Trophoblast cell (in vitro differentiated cells and primary cell): ENCODE measurements at places on chromosomes 1 and 21.

DNA sequence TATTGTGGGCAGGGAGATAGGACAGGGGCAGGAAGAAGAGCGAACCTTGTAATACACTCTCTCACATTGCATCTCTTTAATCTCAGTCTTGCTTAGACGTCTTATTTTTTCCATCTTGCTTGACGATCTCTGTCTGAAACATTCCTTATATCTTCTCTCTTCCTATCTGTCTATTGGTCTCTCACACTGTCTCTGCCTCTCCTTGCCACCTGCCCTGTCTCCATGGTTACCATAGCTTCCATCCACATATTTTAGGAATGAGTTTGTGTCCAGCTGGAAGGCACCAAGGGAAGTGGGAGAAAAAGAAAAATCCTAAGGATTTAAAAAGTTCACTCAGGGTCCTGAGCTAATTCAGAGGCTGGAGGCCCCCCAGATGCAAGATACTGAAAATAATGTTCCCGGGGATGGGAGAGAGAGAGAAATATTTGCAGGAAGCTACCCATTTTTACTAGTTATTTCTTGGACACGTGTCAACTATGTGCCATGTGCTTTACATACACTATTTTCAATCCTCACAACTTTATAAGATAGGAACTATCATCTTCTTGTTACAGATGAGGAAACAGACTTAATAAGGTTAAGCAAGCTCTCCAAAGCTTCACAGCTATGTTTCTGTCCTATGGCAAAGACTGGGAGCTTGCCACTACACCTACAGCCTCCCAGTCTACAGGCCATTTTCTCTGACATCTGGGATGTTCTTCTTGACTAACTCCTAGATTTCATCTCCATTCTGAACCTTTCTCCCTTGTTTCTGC is 933 bp downstream of the ANKRD34A start:
- no peak overlapping the region for H3K4me3 ChIP-seq
- no peaks in the 10 kb centered on the region for H3K36me3 ChIP-seq
- no peak overlapping the region for H3K27ac ChIP-seq
- peaks cover 36% of the 10 kb centered on the region for H3K27me3 ChIP-seq
- DNase-seq, result peak; percentile 49

DNA sequence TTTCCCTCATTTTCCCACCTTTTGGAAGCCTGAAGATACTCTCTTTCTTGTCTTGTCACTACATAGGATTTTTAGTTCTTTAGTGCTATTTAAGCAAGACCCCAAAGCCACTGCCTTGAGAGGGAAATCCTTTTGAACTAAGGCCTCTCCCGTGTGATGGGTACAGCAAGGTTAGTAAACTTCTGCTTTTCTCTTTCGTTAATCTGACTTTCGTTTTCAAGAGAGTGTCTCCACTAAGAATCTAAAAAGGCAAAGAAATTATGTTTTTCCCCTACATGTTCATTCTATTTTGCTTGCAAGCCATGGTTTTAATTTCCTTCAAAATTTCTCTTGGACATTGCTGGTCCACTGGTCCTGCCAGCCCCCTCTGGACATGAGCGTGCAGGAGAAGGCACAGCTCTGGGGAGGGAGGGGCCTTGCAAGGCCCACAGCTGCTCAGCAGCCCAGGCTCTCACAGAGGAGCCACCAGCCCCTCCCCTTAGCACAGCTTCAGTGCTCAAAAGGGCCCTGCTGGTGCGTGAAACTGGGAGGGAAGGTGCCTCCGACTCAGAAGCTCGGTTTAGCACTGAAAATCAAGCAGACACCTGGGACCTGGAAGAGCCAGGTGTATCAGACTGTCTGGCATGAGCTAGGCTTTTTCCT is 210.9 kb upstream of the GALNT2 start:
- H3K36me3 ChIP-seq, result no peaks in the 10 kb centered on the region
- no peak overlapping the region for H3K27ac ChIP-seq
- DNase-seq, result no peak
- no peak overlapping the region for H3K4me3 ChIP-seq
- no peaks in the 10 kb centered on the region for H3K27me3 ChIP-seq

DNA sequence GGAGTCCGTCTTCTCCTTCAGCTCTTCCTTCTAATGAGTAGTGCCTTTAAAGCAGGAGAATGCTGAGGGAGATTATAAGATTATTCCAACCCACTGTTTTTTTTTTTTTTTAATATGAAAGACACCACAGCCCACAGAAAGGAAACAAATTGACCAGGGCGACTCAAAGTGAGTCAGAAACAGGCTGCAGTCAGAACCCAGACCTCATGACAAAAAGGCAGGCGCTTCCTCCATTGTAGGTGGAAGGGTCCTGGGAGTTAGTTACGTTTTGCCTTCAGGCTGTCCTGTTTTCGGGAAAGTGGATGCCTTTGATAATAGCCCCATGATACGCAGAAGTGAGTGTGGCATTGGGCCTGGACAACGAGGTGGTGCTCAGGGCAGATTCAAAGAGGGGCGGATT is 21.0 kb downstream of the PLXNA2 start:
- H3K27ac ChIP-seq, result peak overlapping the region; percentile 67
- no peaks in the 10 kb centered on the region for H3K27me3 ChIP-seq
- peaks cover 49% of the 10 kb centered on the region for H3K4me1 ChIP-seq

- peaks cover 8% of the 10 kb centered on the region for H3K27me3 ChIP-seq
- DNase-seq, result no peak
- H3K4me1 ChIP-seq, result peaks cover 5% of the 10 kb centered on the region
- H3K36me3 ChIP-seq, result peaks cover 16% of the 10 kb centered on the region
- H3K4me3 ChIP-seq, result peak overlapping the region; percentile 80
- H3K27ac ChIP-seq, result no peak overlapping the region
Observed at GRCh38 chr1:29121516-29121935, 2.2 kb downstream of the TMEM200B start.

DNA sequence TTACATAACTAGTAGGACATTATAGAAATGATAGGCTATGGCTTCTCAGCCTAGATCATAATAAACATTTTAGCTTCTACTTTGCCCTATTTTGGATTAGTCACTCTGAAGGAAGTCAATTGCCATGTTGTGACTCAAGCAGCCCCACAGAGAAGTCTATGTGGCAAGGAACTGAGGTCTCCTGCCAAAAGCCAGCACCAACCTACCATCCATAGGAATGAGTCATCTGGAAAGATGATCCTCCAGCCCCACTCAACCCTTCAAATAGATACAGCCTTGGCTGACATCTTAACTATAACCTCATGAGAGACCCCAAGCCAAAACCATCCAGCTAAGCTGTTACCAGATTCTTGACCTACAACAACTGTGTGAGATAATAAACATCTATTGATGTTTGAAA is 76.3 kb upstream of the BEND5 start:
- no peak overlapping the region for H3K27ac ChIP-seq
- no peaks in the 10 kb centered on the region for H3K36me3 ChIP-seq
- DNase-seq, result peak; percentile 3
- H3K27me3 ChIP-seq, result no peaks in the 10 kb centered on the region
- H3K4me3 ChIP-seq, result no peak overlapping the region

- peaks cover 6% of the 10 kb centered on the region for H3K4me1 ChIP-seq
- H3K36me3 ChIP-seq, result no peaks in the 10 kb centered on the region
- H3K4me3 ChIP-seq, result no peak overlapping the region
- no peak overlapping the region for H3K27ac ChIP-seq
Observed at GRCh38 chr1:221965252-221965651, 223.4 kb upstream of the DUSP10 start.

DNA sequence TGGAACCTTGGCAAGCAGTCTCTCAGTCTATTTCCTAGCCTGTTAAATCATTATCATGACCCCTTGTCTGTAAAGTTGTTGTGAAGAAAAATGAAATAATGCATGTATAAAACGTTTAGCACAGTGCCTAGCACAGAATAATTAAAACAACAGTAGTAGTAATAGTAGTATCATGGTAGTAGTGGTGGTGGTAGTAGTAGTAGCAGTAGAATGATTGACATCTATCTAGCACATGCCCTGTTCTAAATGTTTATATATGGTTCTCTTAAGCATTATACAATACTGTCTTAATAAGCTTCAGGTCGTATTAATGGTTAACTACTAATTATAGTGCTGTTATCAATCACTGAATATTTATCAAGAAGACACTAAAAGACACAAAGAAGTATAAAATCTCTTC is 46.7 kb downstream of the GPR3 start:
- H3K36me3 ChIP-seq, result no peaks in the 10 kb centered on the region
- H3K4me3 ChIP-seq, result no peak overlapping the region
- no peaks in the 10 kb centered on the region for H3K27me3 ChIP-seq
- no peak for DNase-seq
- peaks cover 5% of the 10 kb centered on the region for H3K4me1 ChIP-seq

DNA sequence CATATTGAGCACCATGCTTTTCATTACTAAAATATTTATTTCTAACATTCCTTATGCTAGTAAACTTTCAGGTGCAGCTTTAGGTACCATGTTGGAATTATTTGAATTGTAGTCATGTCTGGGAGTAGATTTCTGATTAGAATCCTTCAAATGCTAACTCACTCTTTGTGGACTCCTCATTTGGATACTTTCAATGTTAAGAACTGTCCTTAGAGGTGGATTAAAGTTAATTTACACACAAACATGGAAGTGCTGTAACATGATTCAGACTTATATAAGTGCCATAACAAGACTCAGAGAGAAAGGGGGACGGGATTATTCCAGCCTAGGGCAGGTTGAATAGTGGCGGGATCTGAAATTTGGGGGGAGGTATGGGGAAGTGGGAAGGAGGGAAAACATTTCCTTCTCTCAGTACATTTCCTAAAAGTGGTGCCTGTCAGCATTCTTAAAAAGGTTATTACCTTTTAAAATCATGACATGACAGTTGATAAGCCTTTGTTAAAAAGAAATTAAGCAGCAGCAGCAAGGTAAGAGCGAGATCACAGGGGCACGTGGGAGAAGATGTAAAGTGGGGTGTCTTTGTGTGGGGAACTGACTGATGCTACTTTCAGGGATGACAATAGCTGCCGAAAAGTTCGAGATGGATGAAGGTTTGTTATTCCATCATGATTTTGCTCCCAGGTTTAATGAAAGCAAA is 44.4 kb downstream of the HHAT start:
- no peak for DNase-seq
- no peaks in the 10 kb centered on the region for H3K4me1 ChIP-seq
- no peak overlapping the region for H3K27ac ChIP-seq
- no peaks in the 10 kb centered on the region for H3K27me3 ChIP-seq
- no peaks in the 10 kb centered on the region for H3K36me3 ChIP-seq
- H3K4me3 ChIP-seq, result no peak overlapping the region

DNA sequence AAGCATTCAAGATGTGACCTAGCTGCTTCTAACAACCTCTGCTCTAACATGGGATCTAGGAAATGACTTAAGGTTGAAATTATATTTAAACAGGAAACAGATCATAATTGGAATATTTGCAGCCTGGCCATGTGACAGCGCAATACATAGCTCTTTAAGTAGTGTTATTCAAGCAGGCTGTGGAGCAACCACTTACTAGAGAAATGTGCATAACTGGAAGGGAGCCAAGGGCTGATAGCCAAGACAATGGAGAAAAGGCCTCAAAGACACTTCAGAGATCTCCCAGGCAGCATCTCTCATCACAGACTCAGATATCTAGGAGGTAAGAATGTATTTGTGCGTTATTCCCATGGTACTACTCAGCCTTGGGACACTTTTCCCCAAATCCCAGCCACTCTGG is 823.0 kb upstream of the PRMT6 start:
- H3K4me3 ChIP-seq, result no peak overlapping the region
- H3K4me1 ChIP-seq, result no peaks in the 10 kb centered on the region
- no peak overlapping the region for H3K27ac ChIP-seq
- no peaks in the 10 kb centered on the region for H3K36me3 ChIP-seq

DNA sequence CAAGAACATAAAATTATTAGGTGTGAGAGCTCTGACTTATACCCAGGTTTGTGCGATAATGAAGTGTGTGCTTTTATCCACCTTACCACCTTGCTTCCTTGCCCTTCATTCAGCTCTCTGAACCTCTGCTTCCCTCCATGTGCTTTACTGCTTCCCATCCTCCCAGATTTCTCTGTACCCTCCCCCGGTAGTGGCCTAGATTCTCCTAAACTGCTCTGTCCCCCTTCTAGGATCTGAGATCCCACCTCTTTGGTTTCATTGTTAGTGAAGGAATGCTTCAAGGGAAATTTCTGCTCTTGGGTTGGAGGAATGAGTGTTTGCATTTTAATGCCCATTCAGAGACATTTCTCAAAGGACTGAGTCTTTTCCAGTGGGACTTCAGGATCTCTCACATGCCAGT is 159.5 kb downstream of the ST6GALNAC3 start:
- H3K27ac ChIP-seq, result no peak overlapping the region
- no peak overlapping the region for H3K4me3 ChIP-seq
- H3K27me3 ChIP-seq, result no peaks in the 10 kb centered on the region
- no peak for DNase-seq
- H3K4me1 ChIP-seq, result no peaks in the 10 kb centered on the region

DNA sequence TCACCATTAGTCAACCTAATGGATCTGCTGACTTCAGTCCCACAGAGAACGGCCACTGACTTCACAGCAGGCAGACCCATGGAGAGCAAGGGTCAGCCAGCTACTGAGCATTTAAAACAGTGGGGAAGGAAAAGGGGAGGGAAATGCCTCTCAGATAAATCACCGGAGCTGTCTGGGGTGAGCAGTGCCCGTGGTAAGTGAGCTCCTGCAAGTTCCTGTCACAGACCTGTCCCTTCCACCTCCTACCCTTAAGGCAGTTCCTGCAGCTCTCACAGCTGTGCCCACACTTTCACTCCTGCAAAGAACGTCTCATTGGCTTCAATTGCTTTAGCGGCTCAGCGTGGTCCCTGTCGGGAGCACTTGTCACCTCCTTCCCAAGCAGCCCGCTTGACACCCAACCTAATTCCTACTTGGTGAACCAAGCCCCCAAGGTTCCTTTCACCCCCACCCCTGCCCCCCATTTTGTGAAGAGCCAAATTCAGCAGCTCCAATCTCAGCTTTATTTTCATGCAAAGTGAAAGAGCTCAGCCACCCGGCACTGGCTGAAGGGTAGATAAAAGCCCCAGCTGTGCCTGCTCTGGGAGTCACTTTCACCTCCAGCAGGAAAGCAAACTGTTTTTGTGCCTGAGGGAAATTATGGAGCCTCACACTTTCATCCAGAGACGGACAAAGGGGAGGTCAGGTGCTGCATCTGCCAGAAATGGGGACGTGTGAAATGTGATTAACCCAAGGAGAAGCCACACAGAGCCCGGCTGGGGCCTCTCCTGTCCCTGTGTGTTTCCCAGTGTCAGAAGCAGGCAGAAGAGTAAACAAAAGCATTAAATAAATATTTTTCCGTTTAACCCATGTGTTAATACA is 306.2 kb downstream of the TTLL7 start:
- no peaks in the 10 kb centered on the region for H3K36me3 ChIP-seq
- peak overlapping the region; percentile 39 for H3K27ac ChIP-seq
- no peaks in the 10 kb centered on the region for H3K27me3 ChIP-seq
- no peak overlapping the region for H3K4me3 ChIP-seq
- DNase-seq, result peak; percentile 49
- peaks cover 8% of the 10 kb centered on the region for H3K4me1 ChIP-seq

DNA sequence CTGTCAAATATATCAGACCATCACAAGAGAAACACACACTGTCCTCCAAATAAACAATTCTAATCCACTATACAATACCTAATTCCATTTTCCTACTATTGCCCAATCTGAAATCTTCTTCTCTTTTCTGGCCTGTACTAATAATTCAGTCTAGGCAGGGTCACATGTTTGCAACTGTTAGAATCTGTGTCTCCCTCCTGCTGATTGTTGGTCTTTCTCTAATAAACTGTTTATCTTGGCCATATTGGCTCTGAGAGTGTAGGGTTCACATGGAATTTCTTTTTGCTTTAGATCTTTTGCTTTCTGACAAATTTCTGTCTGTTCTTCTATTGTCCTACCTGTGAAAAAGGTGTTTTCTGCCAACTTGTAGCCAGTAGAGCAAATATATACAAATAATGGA is 319.9 kb upstream of the ADAMTS5 start:
- H3K27me3 ChIP-seq, result no peaks in the 10 kb centered on the region
- H3K36me3 ChIP-seq, result no peaks in the 10 kb centered on the region
- no peaks in the 10 kb centered on the region for H3K4me1 ChIP-seq
- H3K27ac ChIP-seq, result no peak overlapping the region
- H3K4me3 ChIP-seq, result no peak overlapping the region
